ENCODE measurements at places on chromosomes 5 and 9.

DNA sequence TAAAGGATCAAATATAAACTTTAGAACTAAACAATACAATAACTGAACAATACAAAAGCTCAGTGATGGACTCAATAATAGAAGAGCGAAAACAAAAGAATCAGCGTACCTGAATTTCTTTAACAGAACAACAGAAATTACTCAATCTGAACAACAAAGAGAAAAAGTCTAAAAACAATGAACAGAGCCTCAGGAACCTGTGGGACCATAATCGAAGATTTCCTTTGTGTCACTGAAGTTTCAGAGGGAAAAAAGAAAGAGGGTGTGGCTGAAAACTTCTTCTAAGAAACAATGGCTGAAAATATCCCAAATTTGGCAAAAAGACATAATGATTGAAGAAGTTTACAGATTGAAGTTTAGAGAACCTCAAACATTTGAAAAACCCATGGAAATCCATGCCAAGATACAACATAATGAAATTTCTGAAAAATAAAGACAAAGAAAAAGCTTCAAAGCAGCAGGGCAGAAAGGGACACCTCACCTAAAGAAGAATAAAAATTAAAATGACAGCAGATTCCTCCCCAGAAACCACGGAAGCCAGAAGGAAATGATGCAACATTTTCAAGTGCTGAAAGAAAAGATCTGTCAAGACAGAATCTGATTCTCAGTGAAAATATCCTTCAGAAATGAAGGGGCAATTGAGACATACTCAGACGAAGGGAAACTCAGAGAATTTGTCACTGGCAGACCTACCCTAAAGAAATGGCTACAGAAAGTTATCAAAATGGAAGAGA, 288.8 kb downstream of the ARL15 start:
- no peak for DNase-seq

GRCh38 chr9:115142517-115143270, 24.7 kb upstream of the TNC start:
- no peak for DNase-seq

DNA sequence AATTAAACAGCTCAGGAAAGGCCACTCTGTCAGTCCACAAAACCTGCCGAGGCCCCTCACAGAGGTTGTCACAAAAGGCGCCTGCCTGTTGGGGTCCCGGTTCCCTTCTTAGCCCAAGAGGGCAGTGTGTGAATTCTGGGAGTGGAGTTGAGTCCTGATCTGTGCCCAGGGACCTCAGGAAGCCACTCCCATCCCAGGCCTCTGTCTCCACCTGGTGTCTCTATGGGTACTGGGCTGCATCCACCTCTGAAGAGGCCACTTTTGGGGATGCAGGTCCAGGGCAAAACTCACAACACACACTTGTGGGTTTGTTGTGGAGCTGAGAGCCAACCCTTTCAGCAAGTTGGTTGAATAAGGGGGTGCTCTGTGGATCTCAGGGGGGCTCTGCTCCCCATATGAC, 74.3 kb upstream of the STXBP1 start:
- no peak for DNase-seq

GRCh38 chr9:135607401-135608293, 31.7 kb downstream of the GLT6D1 start:
- no peak for DNase-seq

GRCh38 chr5:30626557-30626956, 566.9 kb upstream of the CDH6 start:
- no peak for DNase-seq

DNA sequence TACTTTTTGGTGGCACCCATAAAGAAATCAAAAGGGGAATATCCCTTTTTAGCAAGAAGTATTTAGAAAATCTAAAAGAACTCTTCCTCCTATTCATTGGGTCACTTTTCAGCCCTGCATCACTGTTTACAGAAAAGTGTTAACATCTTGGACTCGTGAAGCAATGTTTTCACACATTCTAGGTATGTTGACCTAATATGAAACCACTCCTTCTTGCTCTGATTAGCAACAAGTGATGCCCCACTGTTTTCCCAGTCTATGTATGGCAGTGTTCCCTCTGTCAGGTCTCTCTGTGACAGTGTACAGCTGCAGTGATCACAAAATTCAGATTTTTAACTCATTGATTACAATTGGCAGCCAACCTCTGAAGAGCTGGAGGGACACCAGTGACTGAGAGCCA, 148.2 kb upstream of the SLC12A2 start:
- DNase-seq = no peak
